BJ (cell line): ENCODE measurements at places on chromosomes 16 and 17.

DNA sequence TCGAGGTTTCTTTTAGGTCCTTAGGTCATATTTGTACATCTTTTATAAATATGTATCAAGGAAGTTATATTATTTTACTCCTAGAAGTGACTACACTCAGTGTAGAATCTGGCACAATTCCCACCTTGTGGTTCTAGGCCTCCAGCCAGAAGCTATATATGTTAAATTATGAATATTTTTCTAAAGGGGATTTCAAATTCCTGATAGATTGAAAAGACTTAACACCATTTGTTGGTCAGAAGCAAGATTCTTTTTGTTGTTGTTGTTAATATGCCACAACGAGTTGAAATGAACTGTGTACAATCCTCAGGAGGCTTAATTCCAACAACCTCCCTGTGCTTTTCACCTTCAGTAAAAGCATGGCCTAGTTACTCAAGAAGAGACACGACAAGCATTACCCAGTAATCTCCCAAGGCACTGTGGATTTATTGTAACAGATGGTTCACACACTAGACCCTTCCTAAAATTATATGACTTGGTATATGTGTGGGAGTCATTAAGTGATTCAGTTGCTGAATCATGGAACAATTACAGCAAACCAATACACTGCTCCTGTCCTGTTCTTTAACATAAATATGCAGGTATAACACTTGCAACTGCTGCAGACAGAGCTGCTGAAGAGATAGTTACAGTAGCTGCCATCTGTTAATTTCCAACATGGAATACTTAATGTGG, 964.4 kb upstream of the GOT2 start:
- DNase-seq = no peak

GRCh38 chr16:75262104-75262799, 10.8 kb upstream of the BCAR1 start:
- no peak for DNase-seq

GRCh38 chr16:87854053-87854906, 15.0 kb downstream of the SLC7A5 start:
- no peak for DNase-seq

- DNase-seq = no peak
Measured at GRCh38 chr17:73711184-73711583, 66.9 kb upstream of the SDK2 start.

DNA sequence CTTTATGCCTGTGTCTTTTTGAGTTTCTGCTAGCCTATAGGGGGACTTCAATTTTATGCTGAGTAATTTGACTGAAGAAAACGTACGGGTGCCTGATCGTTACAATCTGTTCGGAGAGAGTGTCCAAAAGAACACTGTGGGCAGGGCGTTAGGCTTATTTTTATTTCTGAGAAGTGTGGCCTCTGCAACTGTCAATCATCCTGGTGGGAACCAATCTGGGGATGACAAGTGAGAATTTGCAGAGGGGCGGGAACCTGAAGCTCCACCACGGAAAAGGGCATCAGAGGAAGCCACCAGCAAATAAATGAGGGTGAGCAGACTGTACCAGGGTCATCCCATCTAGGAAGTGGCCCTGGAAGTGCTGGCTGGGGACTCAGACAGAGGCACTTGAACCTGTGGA, 12.0 kb upstream of the CDYL2 start:
- DNase-seq = no peak

GRCh38 chr16:47519546-47519945, 58.4 kb downstream of the PHKB start:
- no peak for DNase-seq

GRCh38 chr16:89193576-89194293, 6.6 kb downstream of the SLC22A31 start:
- no peak for DNase-seq

GRCh38 chr16:397736-398332, 835 bp downstream of the NME4 start:
- DNase-seq = no peak

DNA sequence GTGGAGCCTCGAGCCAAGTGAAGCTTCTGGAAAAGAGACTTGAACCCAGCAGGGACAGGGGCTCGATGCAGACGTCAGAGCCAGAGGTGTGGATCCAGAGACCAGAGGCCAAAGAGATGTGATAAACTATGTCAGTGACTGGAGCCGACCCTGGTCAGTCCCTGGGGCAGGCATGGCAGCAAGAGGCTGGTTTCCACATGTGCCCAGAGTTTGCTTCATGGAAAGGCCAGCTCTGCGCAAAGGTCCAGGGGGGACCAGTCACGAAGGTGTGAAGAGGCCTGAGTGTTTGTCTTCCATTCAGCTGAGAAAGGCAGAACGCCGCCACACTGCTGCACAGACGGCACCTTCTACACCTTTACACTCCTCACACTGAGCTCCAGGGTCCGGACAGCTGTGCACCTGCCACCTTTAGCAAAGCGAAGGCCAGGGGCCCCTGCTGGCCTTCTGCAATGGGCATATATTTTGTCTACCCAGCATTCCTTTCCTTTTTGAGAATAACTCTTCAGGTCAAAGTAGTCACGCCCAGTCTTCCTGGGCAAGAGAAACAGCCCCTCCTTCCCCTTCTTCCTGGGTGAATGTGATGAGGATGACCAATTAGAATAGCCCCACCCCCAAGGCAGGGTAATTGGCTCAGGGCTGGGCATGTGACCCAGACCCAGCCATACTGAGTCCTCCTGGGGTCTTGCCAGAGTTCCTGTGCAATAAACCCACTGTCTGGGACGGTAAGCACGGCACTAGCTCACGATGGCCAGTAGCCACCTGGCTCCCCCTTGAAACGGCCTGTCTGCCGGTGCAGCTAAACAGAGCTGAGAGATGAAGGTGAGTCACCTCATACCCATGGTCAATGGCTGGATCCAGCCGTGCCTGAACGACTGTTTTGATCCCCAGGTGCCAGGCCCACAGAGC, 2.3 kb upstream of the RPH3AL start:
- no peak for DNase-seq

- no peak for DNase-seq
Measured at GRCh38 chr16:61149709-61150108, 886.5 kb downstream of the CDH8 start.

DNA sequence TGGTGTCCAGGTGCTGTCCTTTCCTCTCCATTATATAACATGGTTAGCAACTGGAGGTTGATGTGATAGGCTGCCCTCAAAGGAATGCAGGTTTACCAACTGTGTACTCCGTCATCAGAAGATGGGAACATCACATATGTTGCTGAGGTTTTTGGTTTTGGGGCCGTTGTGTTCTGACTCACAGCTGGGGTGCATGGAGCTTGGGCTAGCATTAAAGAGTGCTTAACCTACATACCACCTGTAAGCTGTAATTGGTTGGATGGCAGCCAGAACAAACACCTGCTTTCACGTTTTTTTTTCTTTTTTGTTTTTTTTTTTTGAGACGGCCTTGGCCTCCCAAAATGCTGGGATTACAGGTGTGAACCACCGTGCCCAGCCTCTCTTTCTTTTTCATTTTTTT, 20.9 kb downstream of the TMEM11 start:
- no peak for DNase-seq

- no peak for DNase-seq
Measured at GRCh38 chr16:2026461-2027023, at the start of gene NHERF2. TSS of gene NHERF2 (plus strand) at chr16:2026902. CDS start at chr16:2027006, 104 bp downstream.

DNA sequence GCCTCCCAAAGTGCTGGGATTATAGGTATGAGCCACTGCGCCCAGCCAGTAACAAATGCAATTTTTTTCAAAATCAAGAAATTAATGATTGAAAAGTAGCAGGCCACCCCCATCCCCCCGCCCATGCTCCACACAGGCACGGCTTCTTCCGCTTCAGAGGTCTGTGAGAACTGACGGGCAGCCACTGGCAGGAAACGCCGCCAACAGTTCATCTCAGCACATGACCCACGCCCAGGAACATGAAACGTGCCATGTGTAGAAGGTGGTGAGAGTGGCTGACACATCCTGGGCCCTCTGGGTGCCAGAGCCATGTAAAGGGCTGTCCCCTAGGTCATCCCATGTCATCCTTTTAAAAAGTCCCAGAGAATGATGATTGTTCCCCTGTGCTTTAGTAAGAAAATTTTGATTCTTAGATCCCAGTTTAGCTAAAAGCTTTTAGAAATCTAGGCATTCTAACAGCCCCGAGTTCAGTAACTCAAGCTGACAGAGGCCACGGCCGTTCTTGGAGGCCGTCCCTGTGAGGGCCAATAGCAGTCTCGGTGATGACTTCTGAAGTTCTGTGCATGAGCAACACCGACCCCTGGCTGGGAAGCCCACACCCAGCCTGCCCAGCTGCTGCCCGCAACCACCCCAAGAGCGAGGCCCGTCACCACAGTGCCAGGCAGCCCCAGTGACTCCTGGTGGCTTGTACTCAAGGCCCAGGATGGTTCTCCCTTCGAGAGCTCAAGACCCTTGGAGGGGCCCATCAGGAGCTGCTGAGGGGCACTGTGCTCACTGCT, 52.1 kb downstream of the KLHDC4 start:
- DNase-seq = no peak

DNA sequence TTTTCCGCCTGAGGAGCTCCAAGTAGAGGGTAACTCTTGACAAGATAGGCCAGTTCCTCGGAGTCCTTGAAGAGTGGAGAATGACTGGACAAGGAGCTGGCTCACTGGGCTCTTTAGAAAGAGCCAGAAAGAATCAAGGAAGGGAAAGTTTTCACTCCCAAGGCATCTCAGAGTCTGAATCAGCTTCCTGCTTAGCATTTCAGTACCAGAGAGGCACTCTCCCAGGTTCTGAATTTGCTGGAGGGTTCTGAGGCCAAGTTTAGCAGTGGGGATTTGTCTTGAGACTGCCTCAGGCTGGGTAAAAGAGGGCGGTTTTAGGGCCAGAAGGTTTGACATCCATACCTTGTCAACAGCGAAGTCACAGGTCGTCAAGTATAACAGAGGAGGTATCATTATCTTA, 25.5 kb downstream of the GP2 start:
- no peak for DNase-seq

- DNase-seq = no peak
Measured at GRCh38 chr16:74268372-74268782, 28.2 kb upstream of the PSMD7 start.

DNA sequence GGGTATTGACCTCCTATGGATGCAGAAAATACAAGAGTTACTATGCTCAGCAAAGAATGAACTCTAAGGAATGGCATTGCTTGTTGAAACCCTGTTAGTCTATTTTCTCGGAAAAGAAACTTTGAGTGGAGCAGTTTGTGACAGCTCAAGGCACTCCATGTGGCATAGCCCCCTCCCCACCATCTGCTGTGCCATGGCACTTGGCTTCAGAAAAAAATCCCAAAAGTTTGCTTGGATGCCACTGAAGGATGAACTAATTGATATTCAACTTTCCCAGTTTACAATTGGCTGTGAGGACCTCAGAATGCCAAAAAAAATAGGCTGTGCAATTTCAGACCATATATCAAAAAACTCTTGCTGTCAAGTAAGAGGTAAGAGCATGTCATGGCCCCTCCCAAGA, 1.8 kb downstream of the KRT31 start:
- DNase-seq = no peak

DNA sequence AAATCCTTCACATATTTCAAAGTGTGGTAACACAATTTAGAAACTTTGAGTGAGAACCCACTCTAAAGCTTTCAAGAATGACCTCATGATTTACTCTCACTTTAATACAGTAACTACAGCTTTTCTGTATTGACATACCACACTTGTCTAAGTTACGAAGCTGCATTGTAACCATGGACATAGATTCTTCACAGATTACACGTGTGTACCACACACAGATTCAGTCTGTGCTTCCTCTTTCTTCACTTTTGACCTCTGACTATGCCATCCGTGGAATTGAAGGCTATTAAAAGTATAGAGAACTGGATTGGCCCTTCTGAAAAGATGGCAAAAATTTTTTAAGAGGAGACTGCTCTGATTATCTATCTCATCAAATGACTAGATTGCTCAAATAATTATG, 172.7 kb downstream of the TANC2 start:
- no peak for DNase-seq

GRCh38 chr16:88880226-88881006, 14.0 kb upstream of the PABPN1L start:
- DNase-seq = no peak

GRCh38 chr17:58664302-58664701, 27.5 kb downstream of the TEX14 start:
- DNase-seq = no peak

DNA sequence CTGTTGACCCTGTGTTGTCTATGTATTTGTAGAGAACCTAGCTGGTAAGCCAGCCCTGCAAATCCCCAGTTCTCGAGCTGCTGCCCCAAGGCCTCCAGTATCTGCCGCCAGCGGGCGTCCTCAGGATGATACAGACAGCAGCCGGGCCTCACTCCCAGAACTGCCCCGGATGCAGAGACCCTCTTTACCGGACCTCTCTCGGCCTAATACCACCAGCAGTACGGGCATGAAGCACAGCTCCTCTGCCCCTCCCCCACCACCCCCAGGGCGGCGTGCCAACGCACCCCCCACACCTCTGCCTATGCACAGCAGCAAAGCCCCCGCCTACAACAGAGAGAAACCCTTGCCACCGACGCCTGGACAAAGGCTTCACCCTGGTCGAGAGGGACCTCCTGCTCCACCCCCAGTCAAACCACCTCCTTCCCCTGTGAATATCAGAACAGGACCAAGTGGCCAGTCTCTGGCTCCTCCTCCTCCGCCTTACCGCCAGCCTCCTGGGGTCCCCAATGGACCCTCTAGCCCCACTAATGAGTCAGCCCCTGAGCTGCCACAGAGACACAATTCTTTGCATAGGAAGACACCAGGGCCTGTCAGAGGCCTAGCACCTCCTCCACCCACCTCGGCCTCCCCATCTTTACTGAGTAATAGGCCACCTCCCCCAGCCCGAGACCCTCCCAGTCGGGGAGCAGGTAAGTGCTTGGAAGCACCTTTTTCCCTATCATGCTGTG, 23.1 kb upstream of the CDC6 start:
- no peak for DNase-seq

GRCh38 chr17:48074322-48075081, 26.3 kb downstream of the NFE2L1 start:
- no peak for DNase-seq

GRCh38 chr16:28317040-28317880, 24.9 kb downstream of the SBK1 start:
- no peak for DNase-seq

DNA sequence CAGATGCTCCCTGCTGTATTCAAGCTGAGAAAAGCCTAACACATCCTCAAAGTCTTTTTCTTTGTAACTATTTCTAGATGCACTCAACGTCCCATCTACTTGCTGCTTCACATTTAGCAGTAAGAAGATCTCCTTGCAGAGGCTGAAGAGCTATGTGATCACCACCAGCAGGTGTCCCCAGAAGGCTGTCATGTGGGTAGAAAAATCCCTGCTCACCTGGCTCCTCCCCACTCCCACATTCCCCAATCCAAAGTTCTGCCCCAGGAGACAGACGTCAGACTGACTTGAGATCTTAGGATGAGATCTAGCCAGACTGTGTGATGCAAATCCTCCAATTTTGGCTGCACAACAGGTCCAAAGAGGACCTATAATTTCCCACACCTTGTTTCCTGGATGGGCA, 1.1 kb downstream of the CCL13 start:
- DNase-seq = no peak

- DNase-seq = no peak
Measured at GRCh38 chr17:47820033-47820789, 1.4 kb downstream of the OSBPL7 start.
